ELF-1 (cell line): ENCODE measurements at places on chromosomes 4 and X.

- DNase-seq = no peak
These were observed 5.1 kb upstream of the PRMT9 start for GRCh38 chr4:147689067-147689466.

DNA sequence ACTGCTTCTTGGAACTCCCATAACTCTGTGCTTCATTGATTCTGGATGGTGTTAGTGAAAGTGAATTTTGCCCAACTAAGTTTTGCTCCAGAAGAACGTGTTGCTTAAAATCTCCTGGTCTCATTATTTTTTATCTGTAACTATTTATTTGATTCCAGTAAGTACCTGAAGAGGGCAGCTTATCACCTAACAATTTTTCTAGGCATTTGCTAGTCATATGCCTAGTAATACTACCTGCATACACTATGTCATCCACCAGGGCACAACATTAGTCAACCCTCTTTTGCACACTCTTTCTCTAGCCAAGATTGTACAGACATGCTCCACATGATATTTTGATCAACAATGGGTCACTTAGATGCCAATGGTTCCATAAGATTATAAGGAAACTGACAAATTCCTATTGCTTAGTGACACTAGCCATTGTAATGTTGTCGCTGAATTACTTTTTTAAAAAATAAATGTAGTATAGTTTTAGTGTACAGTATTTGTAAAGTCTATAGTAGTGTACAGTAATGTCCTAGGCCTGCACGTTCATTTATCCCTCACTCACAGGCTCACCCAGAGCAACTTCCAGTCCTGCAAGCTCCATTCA, 499.9 kb upstream of the AADAT start:
- DNase-seq = no peak

GRCh38 chr4:142818031-142818430, 28.1 kb downstream of the INPP4B start:
- no peak for DNase-seq

DNA sequence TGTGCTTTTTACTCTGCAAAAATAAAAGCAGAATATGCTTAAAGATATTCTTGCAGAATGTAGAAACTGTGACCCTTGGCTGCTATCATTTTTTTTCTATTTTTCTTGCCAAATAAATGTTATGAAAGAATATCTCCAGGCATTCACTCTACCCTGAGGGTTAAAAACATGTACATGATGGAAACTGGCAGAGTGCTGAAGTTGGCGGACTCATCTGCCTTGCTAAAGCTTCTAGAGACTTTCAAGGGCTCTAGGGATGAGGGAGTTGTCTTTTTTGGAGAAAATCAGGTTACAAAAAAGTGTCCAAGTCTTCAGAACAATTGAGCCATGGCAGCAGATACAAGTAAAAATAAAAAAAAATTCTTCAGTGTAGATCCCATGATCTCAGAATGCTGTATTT, 40.5 kb upstream of the NRK start:
- DNase-seq = no peak

GRCh38 chr4:16467061-16467460, 240.8 kb upstream of the TAPT1 start:
- DNase-seq = no peak

DNA sequence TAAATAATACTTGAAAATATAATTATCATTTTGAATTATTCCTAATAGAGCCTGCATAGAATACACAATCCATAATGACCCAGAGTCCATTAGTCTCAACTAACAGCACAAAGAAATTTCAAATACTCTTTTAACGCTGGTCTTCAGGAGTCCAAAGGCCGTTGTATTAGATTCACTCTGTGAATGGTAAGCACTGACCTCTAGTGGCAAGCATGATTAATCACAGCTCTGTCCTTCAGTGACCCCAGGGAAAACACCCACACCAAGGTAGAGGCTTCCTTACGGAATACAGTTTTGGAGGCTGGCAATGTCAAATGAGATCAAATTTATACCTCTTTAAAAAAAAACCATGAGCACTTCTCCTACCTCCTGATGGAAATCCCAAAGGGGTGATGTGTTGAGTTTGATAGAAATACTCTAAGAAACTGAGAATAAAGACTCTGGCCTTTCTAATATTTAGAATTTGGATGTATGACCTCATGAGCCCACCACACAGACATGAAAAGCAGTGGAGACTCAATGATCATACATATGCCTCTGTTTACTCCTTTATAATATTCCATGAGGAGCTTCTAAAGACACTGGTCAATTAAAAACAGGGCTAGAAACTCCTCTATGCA, 147.2 kb upstream of the DKK2 start:
- DNase-seq = peak; percentile 39

DNA sequence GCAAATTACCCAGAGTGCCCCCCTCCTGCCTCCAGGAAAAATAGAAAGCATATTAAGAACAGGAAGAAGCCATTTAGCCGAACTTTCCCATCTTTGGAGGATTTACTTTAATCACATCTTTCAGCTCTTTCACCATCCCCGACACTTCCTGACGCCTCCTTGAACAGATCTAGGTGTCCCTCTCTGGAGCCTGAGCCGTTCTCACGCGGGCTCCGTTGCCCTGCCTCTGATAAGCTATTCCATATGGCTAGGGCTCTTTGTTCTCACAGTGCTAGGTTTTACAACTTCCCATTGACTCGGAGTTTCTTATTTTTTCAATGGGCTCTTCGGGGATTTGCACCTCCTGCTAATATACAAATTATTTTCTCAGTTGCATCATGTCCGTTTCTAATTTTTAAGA, 82.1 kb upstream of the GPC4 start:
- no peak for DNase-seq

GRCh38 chr4:97761445-97762114, 381.7 kb downstream of the STPG2 start:
- DNase-seq = no peak

DNA sequence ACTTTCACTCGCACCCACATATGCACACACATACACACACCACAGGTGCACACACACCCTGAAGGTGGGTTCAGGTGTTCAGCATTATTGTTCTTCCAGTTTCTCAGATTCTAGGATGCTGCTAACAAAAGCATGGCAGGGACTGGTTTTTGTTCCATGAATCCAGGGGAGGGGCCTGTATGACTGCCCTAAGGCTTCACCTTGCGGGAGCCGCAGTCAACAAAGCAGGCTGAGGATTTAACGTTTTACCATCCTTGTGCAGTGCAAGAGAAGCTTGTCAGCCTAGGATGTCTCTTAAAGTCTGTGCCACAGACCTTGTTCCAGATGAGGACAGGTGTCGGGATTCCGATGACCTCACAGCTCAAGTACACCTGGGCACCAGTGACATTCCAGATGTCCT, 61.8 kb downstream of the POLR2B start:
- peak; percentile 67 for DNase-seq

GRCh38 chr4:3813151-3814052, 47.2 kb downstream of the ADRA2C start:
- DNase-seq = no peak

DNA sequence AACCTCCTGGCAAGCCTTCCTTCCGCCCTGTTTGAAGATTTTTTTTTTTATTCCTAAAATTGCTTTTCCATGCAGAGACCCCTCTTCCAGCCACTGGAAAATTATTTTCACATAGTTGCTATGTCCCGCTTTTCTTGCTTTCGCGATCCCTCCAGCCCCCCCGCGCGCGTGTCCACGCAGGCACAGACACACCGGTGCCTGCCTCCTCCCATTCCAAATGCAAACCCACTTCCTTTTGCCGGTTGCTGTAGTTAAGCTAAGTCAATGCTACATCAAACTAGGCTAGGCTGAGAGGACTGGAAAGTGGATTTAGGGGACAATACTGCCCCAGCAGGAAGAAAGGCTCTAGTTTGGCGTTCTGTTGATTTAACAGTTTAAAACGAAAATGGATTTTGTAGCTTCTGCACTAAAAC, 111.0 kb downstream of the DHX15 start:
- no peak for DNase-seq

- DNase-seq = no peak
These were observed 64.7 kb downstream of the INTS6L start for GRCh38 chrX:135585153-135585552.

DNA sequence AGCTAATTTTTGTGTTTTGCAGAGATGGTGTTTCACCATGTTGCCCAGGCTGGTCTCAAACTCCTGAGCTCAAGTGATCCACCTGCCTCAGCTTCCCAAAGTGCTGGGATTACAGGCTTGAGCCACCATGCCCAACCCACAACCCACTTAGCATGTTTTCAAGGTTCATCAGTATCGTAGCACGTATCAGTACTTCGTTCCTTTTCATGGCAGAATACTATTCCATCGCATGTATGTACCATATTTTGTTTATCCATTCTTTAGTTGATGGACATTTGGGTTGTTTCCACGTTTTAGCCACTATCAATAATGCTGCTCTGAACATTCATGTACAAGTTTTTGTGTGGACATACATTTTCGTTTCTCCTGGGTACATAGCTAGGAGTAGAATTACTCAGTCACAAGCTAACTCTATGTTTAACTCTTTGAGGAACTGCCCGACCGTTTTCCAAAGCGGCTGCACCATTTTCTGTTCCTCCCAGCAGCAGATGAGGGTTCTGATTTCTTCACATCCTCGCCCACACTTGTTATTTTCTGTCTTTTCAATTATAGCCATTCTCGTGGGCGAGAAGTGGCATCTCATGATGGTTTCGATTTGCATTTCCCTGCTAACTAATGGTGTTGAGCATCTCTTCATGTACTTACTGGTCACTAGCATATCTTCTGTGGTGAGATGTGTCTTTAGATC, 32.5 kb downstream of the MAN2B2 start:
- DNase-seq = no peak

DNA sequence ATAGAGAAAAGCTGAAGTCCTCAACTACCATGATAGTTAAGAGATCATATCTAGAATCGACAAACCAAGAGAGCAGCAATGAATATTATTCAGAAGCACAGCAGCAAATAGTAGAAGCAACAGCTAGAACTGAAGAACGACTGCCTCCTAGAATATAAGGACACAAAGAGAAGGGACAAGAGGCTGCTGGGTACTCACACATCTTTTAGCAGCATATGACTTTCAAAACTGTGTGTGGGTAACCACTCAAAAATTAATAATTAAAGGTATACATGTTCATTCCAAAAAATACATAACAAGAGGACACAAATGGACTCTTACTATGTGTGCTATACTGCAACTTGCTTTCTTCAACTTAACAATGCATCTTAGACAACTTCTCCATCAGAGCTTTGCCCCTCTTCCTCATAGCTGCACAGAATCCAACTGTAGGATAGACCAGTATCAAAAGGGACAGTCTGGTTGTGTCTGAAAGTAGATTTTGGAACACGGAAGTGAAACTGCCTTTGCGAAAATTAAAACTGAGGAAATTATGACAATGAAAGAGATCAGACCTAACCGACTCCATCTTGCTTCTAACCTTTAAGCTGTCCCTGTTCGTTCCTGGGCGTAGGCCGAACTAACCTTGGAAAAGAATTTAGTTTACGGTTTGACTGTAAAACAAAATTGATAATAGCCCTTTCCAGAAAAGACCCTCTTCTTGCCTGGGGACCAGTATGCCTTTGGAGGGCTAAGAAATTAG, 125.7 kb downstream of the SH3KBP1 start:
- no peak for DNase-seq

- DNase-seq = no peak
These were observed 127.5 kb upstream of the BMP3 start for GRCh38 chr4:80903020-80903419.

GRCh38 chr4:184437565-184438265, 36.6 kb downstream of the IRF2 start:
- DNase-seq = no peak

DNA sequence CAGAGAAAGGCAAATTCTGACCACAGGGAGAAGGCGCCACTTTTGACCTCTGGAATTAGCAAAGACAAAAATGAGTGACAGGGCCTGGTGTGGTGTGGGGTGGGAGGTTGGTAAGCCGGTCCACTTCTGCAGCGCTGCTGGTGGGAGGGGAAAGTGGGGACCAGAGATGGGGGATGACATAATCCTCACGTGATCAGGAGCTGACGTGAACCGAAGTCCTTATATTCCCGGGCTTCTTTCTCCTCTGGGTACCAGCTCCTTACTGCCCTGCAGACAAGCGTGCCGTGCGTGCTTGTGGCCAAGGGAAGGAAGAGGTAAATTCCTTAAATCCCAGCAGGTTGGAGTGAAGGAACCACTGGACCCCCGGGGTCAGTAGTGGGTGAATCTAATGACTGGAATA, at the start of gene TCEAL7:
TSS of gene TCEAL7 (plus strand) at position 249 of the 400 bp plus-strand sequence. CDS start 1,165 bp downstream, outside the sequence.
- DNase-seq = peak; percentile 16

DNA sequence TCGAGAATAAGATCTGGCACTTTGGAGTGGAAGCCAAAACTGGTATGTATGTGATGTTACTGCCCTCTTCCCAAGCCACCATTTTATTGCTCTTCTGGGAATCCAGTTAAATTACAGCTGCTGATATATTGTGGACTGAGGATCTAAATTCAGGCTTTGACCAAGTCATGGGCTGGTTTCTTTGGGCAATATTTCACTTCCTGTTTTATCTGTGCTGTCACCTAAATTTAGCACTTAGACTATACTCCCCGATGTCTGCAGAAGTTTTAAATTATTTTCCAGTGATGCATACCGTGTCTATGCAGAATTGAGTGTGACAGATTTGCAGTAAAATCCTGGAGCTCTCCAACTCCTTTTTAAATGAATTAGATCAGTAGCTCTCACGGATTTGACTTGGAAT, 100.0 kb downstream of the TEX13A start:
- DNase-seq = no peak

- no peak for DNase-seq
These were observed 58.3 kb upstream of the DHRSX start for GRCh38 chrX:2559124-2559523.

DNA sequence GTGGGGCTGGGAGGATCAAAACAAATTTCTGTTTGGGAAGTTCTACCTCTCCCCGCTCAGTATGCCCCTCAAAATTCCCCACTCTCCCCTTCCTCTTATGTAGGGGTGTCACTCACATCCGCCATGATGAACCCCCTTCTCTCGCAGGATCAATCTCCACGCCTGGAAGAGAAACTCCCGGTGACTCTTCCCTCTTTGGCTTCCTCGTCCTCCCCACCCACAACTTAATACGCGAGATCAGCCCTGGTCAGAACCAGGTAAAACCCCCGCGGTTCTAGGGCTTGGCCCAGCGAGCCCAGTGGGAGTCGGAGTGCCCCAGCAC, 427 bp downstream of the LAMTOR3 start:
- no peak for DNase-seq

- DNase-seq = peak; percentile 9
These were observed 177.3 kb upstream of the ETNPPL start for GRCh38 chr4:108940149-108940548.

GRCh38 chr4:28269426-28269825, 1408.8 kb downstream of the STIM2 start:
- DNase-seq = no peak

- DNase-seq = no peak
These were observed 150.2 kb downstream of the RRAGB start for GRCh38 chrX:55867708-55868107.

DNA sequence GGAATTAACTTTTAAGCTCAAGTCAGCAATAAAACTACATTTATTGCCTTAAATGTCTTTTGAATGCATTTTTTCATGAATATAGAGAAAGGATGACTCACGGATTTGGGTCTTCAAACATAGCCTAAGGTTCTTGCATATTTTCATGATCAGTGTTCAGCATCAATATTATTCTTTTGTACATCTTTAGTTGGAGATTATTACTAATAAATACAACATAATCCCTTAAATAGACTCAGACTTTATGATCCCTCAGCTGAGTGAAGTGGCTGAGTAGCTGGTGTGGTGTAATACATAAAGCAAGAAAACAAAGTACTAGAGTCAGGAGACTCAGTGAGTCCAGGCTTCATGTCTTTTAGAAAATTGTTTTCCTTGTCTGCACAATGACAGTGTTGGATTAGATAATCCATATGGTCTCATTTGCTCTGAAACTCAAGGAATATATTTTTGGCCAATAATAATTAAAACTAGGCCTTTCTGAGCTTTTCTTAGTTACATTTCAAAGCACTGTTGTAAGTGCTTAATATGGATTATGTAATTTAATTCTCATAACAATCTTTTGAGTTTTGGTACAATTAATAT, 78.3 kb upstream of the UNC5C start:
- no peak for DNase-seq
